ENCODE measurements at places on chromosomes 4 and X.

DNA sequence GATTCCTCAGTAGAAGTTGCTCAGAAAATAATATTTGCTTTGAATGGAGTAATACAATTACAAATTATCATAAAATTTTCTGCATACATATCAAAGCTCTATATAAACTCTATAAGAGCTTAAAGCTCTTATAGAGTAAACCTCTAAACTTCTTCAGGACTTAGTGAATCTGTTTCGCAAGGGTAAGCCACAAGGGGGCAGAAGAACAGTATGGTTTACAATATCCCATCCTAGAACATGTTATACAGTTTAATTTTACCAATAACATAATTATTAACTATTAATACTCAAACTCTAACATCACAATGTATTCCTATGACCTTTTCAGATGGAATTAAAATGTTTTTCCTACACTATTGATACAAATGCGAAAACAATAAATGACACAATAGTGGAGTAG is 33.8 kb upstream of the SPANXN1 start:
- DNase-seq: no peak

- peak; percentile 76 for DNase-seq
Observed at GRCh38 chr4:107034091-107034995, 1.8 kb downstream of the DKK2 start.

DNA sequence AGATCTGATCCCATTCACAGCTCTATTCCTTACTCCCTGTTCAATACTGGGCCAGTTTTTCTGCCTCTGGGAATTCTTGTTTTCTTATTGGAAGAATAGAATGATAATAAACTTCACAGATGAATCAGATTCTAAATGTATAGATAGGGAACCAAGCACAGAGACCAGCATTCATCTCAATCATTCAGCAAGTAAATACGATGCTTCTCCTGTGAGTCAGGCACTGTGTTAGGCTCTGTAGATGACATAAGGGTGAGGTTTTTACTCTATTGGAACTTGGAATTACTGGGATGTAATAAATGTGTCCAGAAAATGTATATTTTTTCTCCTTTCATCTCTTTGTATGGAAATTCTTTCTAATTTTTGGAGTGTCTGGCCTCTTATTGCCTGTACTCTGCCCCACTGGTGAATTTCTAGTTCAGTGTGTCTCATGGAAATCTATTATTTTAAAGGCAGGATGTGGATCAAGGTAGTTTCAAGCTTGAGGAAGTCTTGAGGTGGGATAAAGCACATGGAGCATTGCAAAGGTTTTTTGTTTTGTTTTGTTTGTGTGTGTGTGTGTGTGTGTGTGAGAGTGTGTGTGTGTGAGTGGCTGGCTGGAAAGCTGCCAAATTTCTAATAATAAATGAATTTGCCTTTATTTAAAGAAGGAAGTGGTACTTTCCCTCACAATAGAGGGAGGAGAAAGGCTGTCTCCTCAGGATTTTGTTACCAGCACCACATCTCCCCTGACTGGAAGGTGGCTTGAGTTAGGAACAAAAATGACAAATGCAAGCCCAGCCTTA is 117.9 kb upstream of the HS3ST1 start:
- DNase-seq: no peak

DNA sequence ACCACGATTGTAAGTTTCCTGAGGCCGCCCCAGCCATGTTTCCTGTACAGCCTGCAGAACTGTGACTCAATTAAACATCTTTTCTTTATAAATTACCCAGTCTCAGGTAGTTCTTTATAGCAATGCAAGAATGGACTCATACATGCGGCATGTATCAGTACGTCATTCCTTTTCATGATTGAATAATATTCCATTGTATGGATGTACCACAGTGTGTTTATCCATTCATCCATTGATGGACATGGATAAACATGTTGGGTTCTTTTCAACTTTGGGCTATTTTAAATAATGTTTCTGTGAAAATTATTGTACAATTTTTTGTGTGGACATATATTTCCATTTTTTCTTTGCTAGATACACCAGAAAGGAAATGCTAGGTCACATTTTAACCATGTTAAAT is 99.2 kb upstream of the IGSF1 start:
- no peak for DNase-seq

DNA sequence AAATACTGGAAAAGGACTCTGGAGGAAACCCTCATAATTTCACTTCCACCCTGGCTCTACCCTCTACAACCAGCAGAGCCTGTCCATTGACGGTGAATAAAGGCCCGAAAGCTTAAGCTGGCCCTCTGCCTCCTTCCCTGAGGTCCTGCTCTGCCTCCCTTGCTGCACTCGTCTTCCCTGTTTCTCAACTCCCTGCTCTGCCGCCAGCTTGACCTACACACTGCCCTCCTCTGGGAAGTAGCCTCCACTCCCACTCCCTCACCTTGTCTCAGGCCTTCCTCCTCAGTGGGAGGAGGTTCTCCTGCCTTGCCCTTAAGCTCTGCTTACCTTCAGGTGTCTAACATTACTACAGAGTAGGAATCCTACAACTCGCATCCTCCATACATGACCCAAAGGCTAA is 608.6 kb upstream of the NR3C2 start:
- DNase-seq: no peak

GRCh38 chrX:41452565-41453356 is 5.6 kb downstream of the NYX start:
- no peak for DNase-seq

GRCh38 chrX:154098551-154098950 is 1.0 kb upstream of the MECP2 start:
- DNase-seq: no peak

- no peak for DNase-seq
Observed at GRCh38 chr4:7766661-7767345, 172.9 kb downstream of the AFAP1 start.

DNA sequence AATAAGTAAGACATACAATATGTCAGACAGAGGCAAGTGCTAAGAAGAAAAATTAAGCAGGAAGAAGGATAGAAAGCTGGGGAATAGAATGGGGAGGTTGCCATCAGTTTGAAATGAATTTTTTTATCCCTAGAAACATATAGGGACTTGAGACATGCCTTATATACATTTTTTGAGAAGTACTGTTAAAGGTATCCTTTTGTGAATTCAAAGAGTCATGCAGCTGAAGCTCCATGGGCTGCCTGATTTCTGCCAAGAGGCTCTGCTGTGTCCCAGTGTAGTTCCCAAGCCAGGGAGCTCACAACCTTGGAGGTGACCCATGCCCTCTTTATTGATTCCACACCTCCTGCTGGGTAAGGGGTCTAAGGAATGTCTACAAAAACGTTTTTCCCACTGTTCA is 564.6 kb upstream of the DIPK2B start:
- no peak for DNase-seq

GRCh38 chr4:170723171-170723570 is 633.4 kb upstream of the AADAT start:
- no peak for DNase-seq

GRCh38 chr4:155759372-155760252 is 791 bp downstream of the GUCY1B1 start:
- DNase-seq: peak; percentile 62

GRCh38 chr4:125283707-125284279 is 31.0 kb upstream of the FAT4 start:
- DNase-seq: no peak

- DNase-seq: no peak
Observed at GRCh38 chr4:185229021-185229818, 19.8 kb downstream of the SNX25 start.

GRCh38 chr4:165207431-165208220 is at the start of gene KLHL2:
TSS of gene KLHL2 (plus strand) at chr4:165207561. CDS start at chr4:165207877, 316 bp downstream.
- DNase-seq: peak; percentile 85

DNA sequence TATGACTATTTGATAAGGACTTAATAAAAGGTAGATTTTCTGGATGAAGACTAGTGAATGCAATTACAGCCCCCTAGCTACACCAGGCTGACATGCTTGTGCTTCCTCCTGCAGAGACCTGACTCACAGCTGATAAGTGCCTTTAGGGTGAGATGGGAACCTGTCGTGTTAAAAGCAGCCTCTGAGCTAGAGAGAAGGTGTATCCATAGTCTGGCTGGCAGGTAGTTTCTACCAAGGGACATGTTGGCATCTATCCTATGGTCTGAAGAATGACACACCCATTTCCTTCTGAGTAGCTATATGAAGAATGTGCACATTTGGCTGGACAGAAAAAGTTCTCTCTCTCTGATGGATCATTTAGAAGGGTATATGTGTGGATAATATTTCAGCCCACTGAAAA is 64.1 kb downstream of the PARM1 start:
- no peak for DNase-seq

- DNase-seq: no peak
Observed at GRCh38 chr4:90121676-90122354, 5.4 kb upstream of the CCSER1 start.

DNA sequence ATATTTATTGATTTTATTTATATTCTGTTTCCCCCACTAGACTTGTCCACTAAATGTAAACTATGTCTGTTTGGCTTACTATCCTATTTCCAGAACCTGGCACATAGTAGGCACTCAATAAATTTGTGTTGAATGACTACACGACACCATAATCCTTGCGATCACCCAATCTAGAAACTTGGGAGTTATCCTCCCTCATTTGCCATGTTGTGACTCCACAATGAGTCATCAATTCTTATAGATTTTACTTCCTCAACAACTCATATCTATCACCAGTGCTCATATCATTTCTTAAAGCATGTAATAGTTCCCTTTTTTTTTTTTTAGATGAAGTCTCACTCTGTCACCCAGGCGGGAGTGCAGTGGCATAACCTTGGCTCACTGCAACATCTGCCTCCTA is 39.9 kb upstream of the VAMP7 start:
- no peak for DNase-seq

DNA sequence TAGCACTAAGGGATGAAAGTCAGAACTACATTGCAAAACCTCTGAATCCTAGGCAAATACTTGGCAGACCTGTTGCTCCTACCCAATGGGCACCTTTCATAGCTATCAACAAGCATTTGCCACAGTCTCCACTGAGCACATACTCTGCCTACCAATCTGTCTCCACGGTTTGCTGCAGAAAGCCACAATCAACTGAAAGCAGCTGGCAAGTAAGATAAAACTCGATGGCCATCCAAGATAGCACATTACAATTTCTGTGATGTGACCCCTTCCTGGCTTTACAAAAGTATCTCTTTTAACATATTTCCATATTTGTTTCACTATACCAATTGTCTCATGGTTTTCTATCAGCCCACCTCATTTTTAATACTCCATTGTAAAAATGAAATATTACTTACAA is 1060.5 kb upstream of the INTU start:
- no peak for DNase-seq

DNA sequence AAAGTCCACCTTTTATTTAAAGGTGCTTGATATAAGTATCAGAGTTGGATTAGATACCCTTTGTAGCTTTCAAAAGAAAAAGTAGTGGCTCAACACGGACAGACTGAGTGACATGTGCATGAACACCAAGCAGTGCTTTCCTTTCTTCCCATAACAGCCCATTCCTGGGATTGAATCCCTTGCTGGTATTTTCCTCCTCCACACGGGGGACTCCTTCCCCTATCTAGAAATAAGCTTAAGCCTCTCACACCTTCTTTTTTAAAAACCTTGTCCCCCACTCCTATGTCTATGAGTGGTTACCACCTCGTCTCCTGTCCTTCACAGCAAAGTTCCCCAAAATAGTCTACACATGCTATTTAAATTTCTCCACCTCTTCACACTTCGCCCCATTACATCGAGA is 5.1 kb downstream of the AP1S2 start:
- no peak for DNase-seq

DNA sequence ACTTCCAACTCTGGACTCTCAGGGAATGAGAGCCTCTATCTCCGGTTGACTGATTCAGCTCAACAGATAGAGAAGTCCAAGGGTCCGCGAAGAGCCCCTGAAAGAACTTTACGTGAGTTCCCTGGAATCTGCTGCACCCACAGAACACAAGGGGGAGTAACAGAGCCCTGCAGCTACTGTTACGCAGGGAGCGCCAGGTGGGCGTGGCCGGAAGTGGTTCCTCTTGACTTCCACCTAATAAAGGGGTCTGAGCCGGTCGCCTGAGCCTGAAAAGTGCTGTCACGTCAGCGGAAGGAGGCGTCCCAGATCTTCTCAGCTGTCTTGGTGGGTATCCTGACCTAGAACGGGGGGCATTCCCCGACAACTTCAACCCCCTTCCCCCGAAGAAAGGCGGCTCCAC is at the start of gene MAGEB6:
MAGEB6 (plus strand) TSS at position 237 of the 400 bp plus-strand sequence. CDS start 1,407 bp downstream, outside the sequence.
- DNase-seq: no peak

- no peak for DNase-seq
Observed at GRCh38 chr4:83498187-83498586, 13.3 kb upstream of the ABRAXAS1 start.

DNA sequence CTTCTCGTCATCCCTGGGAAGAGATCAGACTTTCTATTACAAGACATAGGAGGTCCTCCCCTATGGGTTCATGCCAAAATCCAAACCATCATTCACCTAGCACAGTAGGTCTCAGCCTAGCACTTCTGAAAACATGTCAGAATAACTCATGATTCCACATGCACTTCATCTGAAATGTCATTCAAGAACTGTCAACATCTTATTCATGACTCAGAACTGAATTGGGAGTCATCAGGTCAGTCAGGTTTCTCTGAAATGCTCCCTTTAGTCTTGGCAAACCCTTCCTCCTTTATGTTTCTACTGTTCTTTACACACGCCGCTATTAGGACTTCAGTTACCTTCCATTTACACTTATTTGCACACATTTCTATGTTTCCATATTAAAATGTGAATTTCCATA is 67.2 kb downstream of the ANTXR2 start:
- no peak for DNase-seq

- no peak for DNase-seq
Observed at GRCh38 chr4:87498446-87498900, 30.7 kb downstream of the SPARCL1 start.

GRCh38 chr4:55170462-55170861 is 45.1 kb upstream of the KDR start:
- DNase-seq: no peak

GRCh38 chr4:1336088-1336491 is 10.9 kb upstream of the UVSSA start:
- no peak for DNase-seq

- DNase-seq: no peak
Observed at GRCh38 chr4:35102066-35102465, 1142.2 kb downstream of the ARAP2 start.

DNA sequence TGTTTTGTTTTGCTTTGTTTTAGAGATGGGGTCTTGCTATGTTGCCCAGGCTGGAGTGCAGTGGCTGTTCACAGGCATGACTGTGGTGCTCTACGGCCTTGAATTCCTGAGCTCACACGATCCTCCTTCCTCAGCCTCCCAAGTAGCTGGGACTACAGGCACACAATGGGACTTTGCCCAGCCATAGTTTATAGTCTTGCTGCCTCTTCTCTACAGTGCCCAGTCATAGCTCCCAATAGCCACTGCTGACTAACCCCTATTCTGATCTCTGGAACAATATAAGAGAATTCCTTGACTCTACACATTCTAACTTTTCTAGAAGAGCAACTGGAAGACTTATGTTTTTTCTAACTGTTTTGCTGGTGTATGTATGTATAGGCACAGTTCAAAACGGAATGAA is 319.2 kb downstream of the PCDH7 start:
- no peak for DNase-seq

GRCh38 chr4:73005514-73005913 is 64.0 kb downstream of the COX18 start:
- DNase-seq: no peak

DNA sequence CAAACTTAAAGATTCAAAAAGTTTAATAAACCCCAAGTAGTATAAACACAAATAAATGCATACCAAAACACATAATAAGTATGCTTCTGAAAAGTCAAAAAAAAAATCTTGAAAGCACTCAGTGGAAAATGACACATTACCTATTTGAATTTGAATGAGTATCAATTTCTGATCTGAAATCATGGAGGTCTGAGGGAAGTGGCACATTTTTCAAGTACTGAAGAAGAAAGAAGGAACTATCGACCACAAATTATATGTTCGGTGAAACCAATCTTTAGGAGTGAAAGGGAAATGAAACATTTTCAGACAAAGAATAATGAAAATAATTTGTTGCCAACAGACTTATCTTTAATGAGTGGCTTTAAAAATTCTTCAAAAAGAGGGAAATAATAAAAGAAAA is 12.1 kb upstream of the F9 start:
- DNase-seq: no peak
